Activated CD4-positive, alpha-beta memory T cell treated with anti-CD3 and anti-CD28 coated beads for 36 hours (primary cell): ENCODE measurements at places on chromosomes 1 and 21. TPM values are rescaled to one million over a fixed set of nuclear protein-coding genes. Genes with fewer than 3 reads are reported as not detected.

GRCh38 chr1:209611771-209612570, 28.5 kb downstream of the CAMK1G start:
- no peak overlapping the region for H3K4me3 ChIP-seq
- peaks cover 4% of the 10 kb centered on the region for H3K4me1 ChIP-seq
- DNase-seq, result no peak
- H3K27ac ChIP-seq, result no peak overlapping the region
- no peaks in the 10 kb centered on the region for H3K36me3 ChIP-seq
- no peaks in the 10 kb centered on the region for H3K27me3 ChIP-seq

GRCh38 chr1:171506525-171507304, 21.4 kb downstream of the PRRC2C start:
- H3K27ac ChIP-seq, result peak overlapping the region; percentile 72
- DNase-seq, result no peak
- no peaks in the 10 kb centered on the region for H3K27me3 ChIP-seq
- H3K4me1 ChIP-seq, result peaks cover 92% of the 10 kb centered on the region
- no peak overlapping the region for H3K4me3 ChIP-seq
- peaks cover 15% of the 10 kb centered on the region for H3K36me3 ChIP-seq

The RGSL1 gene
- not detected for total RNA-seq

The GPR161 gene
- 0.97 TPM for total RNA-seq
